Retina (tissue), 1 donor: ENCODE measurements at places on chromosomes 4 and X.

GRCh38 chrX:19225909-19226308, 103.6 kb upstream of the ADGRG2 start:
- no peak for DNase-seq

GRCh38 chr4:114062499-114062898, 83.1 kb upstream of the ARSJ start:
- DNase-seq, result no peak

- no peak for DNase-seq
Measured at GRCh38 chr4:79492148-79492547, 84.1 kb upstream of the GK2 start.

DNA sequence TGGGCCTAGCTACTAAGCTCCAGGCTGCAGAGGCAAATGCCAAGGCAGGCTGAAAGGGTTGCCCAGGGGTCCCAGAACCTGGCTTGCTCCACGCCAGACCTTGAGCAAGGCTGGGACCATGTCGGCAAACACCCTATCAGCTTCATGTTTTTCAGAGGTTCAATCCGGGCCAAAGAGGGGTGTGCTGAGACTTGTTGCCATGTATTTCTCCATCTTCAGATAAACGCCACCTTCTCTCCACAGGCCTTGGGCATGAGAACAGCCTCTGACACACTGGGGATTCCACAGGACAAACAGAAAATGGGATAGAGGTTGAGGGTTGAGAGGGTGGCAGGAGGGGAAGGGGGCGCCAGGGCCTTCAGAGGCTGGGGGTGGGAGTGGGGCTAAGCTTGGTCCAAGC, 8.6 kb downstream of the PJA1 start:
- DNase-seq, result no peak

GRCh38 chr4:67746797-67747495, 7.2 kb downstream of the GNRHR start:
- peak; percentile 51 for DNase-seq

DNA sequence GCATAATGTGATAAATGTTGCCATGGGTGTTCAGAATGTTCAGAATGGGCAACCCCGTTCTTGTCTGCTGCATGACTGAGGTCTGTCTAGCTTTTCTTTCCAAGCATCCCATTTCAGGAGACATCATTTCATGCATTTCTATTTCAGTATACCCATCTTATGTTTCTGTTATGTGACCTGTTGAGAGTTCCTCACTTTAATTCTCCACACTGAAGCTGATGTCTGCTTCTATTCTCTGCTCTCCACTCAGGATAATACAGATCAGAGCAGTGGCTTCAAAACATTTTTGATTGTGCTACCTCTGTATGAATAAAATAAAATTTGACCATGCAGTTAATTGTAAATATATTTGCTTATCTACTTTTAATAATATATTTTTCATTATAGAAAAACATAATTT, 398.6 kb downstream of the ARHGAP24 start:
- no peak for DNase-seq

GRCh38 chr4:118751629-118752323, 66.6 kb downstream of the METTL14 start:
- DNase-seq, result no peak

DNA sequence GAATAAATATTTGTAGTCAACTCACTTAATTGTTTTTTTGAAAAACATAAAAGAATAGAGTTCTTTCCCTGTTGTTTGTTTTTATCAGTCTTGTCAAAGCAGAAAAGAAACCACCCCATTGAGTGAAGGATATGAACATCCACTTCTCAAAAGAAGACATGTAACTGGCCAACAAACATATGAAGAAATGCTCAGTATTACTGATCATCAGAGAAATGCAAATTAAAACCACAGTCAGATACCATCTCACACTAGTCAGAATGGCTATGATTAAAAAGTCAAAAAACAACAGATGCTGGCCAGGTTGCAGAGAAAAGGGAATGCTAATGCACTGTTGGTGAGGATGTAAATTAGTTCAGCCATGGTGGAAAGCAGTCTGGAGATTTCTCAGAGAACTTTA, 326.1 kb upstream of the EMCN start:
- no peak for DNase-seq

DNA sequence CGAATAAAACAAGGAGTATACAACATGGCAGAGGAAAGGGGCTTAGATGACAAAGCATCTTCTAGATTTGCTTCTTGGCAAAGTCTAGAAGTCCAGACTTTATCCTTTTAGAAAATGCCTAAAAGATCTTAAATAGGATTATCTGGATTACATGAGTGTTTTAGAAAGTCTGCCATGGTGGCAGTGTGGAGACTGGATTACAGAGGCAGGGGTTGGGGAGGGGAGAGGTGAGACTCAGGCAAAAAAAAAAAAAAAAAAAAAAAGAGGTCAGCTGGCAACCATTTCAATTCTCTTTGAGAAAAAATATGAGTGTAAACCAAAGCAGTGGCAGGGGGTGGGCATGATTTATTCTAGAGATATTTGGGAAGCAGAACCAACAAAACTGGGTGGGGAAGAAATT, 17.4 kb downstream of the ZNF827 start:
- DNase-seq, result no peak
